ENCODE measurements at places on chromosomes 12 and 14. TPM values are rescaled to one million over a fixed set of nuclear protein-coding genes. Genes with fewer than 3 reads are reported as not detected.

RAPGEF3 gene
- total RNA-seq = 11.5 TPM

SIX6 gene
- total RNA-seq = not detected

CREBL2 gene
- 11.6 TPM for total RNA-seq

CLEC12A gene
- 0.13 TPM for total RNA-seq

INSM2 gene
- total RNA-seq = not detected

DNA sequence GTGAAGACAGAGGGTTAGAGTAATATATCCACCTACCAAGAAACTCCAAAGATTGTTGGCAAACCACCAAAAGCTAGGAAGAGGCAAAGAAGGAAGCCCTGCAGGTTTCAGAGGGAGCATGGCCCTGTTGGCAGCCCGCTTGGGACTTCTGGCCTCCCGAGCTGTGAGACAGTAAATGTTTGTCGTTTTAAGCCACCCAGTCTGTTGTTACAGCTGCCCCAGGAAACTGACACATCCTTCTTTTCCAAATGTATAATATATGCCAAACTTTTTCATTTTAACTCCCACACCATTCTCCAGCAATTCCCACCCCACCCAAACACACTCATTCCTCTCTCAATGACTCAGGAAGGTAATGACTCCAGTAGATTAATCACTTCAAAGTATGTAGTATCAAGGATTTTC lies 74.0 kb downstream of the RPS29 start:
- H3K4me1 ChIP-seq = no peaks in the 10 kb centered on the region
- H3K36me3 ChIP-seq = no peaks in the 10 kb centered on the region
- DNase-seq = peak; percentile 3

DNA sequence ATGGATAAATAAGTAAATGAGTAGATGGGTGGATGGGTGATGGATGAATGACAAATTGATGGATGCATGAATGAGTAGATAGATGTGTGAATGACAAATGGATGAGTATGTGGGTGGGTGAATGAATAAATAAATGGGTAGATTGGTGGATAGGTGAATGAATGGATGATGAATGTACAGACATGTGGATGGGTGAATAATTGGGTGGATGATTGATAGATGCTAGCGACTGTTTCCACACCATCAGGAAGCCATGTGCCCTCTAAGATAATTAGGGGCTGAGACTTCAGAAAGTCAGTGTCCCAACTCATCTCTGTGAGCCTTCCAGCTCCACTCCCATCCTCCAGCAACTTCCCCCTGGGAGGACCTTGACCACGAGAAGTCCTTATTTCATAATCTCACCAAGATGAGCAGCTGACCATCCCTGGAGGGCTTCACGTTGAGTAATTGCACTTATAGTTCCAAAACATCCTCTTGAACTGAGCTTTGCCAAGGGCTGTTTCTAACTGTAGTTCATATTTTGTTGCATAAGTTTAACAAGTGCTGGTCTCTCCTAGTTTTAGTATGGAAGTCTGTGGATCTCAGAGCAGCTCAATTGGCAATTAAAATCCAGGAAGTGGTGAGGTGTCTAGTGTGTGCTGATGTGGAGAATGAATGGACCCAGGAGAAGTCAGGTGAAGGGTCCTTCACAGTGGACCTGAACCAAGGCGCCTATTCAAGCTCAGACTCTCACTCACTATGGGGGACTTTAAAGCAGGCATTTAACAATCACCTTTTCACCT lies 295.7 kb downstream of the ADGRD1 start:
- no peaks in the 10 kb centered on the region for H3K4me1 ChIP-seq
- no peaks in the 10 kb centered on the region for H3K36me3 ChIP-seq
- peak; percentile 45 for DNase-seq
- no peak overlapping the region for H3K27ac ChIP-seq
- H3K4me3 ChIP-seq = no peak overlapping the region

DNA sequence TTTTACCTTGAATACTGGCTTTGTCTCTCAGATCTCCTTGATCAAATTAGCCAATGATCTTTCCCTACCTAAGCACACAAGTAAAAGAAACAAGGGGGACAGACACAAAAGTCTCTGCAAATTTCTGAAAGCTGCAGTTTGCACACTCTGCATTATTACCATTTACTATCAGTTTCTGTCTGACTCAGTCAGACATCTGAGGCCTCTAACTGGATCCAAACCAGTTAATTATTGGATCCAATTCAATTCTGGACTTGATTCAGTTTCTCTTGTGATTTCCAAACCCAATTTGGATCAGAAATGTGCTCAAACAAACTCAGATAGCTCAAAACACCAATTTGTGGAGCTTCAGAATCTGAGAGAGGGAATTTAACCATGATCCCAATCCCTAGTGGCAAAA lies 16.6 kb downstream of the SSTR1 start:
- H3K4me1 ChIP-seq = no peaks in the 10 kb centered on the region
- no peaks in the 10 kb centered on the region for H3K27me3 ChIP-seq

- H3K36me3 ChIP-seq = no peaks in the 10 kb centered on the region
- no peak overlapping the region for H3K27ac ChIP-seq
- no peaks in the 10 kb centered on the region for H3K27me3 ChIP-seq
- no peak overlapping the region for H3K4me3 ChIP-seq
These were observed 996.2 kb upstream of the FLRT2 start for GRCh38 chr14:84533791-84534190.

DNA sequence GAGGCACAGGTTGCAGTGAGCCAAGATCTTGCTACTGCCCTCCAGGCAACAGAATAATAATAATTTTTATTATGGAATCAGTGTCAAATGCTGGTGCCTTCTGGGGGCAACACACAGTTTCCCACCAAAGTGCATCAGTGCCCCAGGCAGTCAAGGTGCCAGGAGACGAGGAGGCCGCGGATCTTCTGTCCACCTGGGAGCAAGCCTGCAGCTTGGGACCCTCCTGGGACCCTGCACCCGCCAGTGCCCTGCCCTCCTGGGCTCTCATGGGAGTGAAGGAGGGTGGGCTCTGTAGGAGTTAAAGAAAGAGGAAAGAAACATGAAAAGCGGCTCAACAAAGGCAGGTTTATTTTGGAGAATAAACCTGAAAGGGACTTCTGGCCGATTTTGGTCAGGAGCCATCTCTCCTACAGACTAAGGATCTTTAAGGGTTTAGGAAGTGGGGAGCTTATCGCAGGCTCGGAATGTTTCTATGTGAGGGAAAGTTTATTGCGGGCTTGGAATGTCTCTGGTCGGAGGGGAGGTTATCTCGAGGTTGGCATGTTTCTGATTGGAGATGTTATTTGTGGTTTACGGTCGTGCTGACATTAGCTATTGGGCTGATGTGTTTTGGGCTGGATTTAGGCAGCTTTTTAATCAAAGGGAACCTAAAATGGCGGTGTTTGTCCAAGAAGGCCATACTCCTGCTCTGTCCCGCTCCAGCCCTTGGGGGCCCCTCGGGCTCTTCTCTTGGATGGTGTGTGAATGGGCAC lies 1.1 kb upstream of the ASPG start:
- no peak overlapping the region for H3K4me3 ChIP-seq
- DNase-seq = peak; percentile 0
- H3K27me3 ChIP-seq = peaks cover 49% of the 10 kb centered on the region

DNA sequence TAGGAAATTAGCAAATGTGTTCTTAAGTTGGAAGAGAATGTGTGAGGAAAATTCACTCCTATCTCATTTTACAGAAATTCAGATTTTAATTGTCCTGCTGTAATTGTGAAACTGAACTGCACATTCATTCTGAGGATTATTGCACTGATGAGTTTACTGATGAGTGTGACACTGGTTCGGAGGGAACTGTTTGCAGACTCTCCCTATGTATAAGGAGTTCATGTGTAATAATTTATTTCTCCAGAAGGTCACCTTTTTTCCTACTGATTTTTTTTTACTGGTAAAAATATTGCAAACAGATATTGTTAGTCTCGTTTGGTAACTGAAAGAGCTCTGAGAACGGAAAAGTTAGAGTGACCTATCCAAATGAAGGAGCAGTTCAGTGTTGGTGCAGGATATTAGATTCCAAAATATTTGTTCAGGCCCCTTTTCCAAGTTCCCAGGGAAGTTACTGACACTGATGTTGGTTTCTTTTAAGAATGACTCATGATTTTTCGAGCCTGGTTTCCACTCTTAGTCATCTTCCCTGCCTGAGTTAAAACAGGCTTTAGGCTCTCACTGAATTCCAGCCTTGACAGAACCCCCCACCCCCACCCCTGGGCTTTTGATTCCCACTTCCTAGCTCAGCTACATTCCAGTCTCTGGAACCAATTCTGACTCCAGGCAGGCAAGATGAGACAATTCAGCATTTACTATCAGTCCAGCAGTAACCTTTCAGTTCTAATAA lies 18.4 kb downstream of the ANO6 start:
- H3K4me3 ChIP-seq = no peak overlapping the region
- peak overlapping the region; percentile 81 for H3K27ac ChIP-seq
- H3K36me3 ChIP-seq = peaks cover 6% of the 10 kb centered on the region
- DNase-seq = peak; percentile 95
- no peaks in the 10 kb centered on the region for H3K27me3 ChIP-seq
- H3K4me1 ChIP-seq = peaks cover 26% of the 10 kb centered on the region

- H3K36me3 ChIP-seq = no peaks in the 10 kb centered on the region
- H3K4me3 ChIP-seq = no peak overlapping the region
- no peaks in the 10 kb centered on the region for H3K27me3 ChIP-seq
- no peak overlapping the region for H3K27ac ChIP-seq
These were observed 321.4 kb downstream of the AACS start for GRCh38 chr12:125386652-125387051.

GRCh38 chr12:113003636-113004035 lies 25.3 kb downstream of the OAS2 start:
- peaks cover 15% of the 10 kb centered on the region for H3K36me3 ChIP-seq
- H3K27ac ChIP-seq = no peak overlapping the region
- H3K4me1 ChIP-seq = no peaks in the 10 kb centered on the region
- DNase-seq = no peak
- peaks cover 2% of the 10 kb centered on the region for H3K27me3 ChIP-seq

- DNase-seq = no peak
- H3K4me1 ChIP-seq = peaks cover 20% of the 10 kb centered on the region
- H3K27me3 ChIP-seq = peaks cover 25% of the 10 kb centered on the region
- no peaks in the 10 kb centered on the region for H3K36me3 ChIP-seq
These were observed 5.8 kb downstream of the PLEKHD1 start for GRCh38 chr14:69490219-69490918.

- no peaks in the 10 kb centered on the region for H3K4me1 ChIP-seq
- no peak for DNase-seq
These were observed 16.7 kb downstream of the DCAF4 start for GRCh38 chr14:72942934-72943333.

- DNase-seq = no peak
- H3K27me3 ChIP-seq = no peaks in the 10 kb centered on the region
- no peaks in the 10 kb centered on the region for H3K36me3 ChIP-seq
- H3K4me3 ChIP-seq = no peak overlapping the region
- no peak overlapping the region for H3K27ac ChIP-seq
These were observed 277.6 kb upstream of the PLEKHG7 start for GRCh38 chr12:92425165-92425564.

All from muscle of leg (tissue), 16 donors.